Activated T-helper 1 cell treated with anti-CD3 and anti-CD28 coated beads, Interleukin-2, amount 50 U/mL, for 16 hours (primary cell): ENCODE measurements at places on chromosomes 3 and 15.

GRCh38 chr3:117524890-117525289, 815.3 kb downstream of the TUSC7 start:
- no peak for DNase-seq

GRCh38 chr3:140627756-140628155, 50.1 kb upstream of the TRIM42 start:
- DNase-seq = no peak

DNA sequence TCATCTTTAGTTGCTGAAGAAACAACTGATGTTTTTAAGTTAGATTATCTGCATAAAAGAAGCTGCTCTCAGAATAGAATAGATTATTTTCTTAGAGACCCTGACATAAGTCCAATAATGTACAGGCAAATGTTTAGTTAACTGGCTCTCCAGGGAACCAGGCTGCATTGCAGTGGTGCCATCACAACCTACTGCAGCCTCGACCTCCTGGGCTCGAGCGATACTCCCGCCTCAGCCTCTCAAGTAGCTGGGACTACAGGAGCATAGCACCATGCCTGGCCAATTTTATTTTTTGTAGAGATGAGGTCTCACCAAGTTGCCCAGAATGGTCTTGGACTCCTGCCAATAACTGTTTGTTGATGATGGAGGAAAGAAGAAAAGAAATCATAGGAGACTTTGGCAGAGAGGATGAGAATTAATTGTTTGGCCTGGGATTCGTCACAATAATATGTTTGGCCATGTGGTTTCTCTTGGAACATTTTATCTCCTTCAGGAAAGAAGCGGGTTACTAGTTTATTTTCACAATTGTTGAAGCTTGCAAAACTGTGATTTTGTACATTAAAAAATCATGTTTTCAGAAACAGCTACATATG, 429.2 kb downstream of the CADM2 start:
- DNase-seq = no peak

DNA sequence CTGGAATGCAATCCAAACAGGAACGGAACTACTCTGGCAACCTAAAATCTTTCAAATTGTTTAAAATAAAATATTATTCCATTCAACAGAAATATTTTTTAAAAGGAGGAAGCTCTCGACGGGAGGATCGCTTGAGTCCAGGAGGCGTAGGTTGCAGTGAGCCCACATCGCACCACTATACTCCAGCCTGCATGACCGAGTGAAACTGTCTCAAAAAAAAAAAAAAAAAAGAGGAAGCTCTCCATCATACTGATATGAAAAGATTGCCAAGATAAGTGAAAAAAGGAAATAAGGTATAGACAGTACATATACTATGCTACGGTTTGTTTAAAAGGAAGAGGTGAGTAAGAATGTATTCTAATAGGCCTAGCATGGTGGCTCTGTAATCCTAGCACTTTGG, 3.6 kb downstream of the RAD18 start:
- no peak for DNase-seq

- DNase-seq = no peak
Observed at GRCh38 chr15:40445421-40445922, 4.7 kb downstream of the BAHD1 start.

DNA sequence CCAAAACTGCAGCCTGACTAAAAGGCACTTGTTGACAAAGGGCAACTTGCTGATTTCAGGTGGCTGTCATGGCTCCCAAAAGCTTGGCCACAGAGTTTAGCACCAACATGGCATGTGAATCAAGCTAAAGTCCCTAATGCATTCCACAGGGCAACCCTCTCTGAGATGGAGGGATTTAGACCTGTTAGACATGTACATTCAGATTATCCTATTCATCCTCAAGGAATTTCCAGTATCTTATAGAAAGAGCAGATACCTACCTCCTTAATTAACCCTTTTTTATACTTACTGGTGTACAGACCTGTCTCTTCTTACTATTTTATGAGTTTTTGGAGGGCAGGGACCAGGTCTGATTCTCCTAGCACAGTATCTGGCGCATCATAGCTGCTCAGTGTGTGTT, 31.3 kb downstream of the ACP3 start:
- no peak for DNase-seq

- no peak for DNase-seq
Observed at GRCh38 chr3:99972380-99973104, 141.8 kb downstream of the FILIP1L start.

GRCh38 chr15:97101572-97101971, 771.1 kb downstream of the NR2F2 start:
- no peak for DNase-seq

- no peak for DNase-seq
Observed at GRCh38 chr3:132289316-132289715, 27.9 kb upstream of the ACP3 start.

- DNase-seq = no peak
Observed at GRCh38 chr3:13083898-13084297, 10.7 kb upstream of the IQSEC1 start.

DNA sequence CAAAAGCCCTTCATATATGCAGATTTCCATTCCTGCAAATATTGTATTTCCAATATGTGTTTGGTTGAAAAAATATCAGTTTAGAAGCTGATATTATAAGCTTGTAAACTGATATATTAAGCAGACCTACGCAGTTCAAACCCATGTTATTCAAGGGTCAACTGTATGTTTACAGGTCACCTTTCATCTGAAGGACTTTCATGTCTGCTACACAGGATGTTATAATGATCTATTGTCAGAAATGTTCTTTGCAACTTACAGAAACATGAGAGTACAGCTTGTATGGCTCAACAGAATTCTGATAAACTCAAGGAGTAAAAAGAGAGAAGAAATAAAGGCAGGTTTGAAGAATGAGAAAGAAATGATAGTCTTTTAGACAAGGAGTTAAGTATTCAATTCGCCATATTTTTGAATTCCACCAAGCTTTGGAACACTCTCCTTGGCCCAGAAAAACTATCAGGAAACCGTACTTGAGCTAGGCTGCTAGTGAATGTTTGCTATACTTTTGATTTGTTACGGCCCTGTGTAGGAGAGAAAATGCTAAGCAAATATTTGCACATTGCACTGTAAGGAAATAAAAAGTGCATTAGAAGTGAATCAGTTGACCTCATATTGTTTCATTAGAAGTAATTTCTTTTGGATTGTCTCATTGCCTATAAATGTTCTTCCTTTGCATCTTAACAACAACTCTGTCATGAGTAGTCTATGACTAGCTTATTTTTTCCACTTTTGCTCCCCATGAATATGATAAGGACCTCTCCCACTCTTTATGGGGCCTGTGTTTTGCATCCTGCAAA, 81.2 kb downstream of the NEK11 start:
- DNase-seq = no peak

DNA sequence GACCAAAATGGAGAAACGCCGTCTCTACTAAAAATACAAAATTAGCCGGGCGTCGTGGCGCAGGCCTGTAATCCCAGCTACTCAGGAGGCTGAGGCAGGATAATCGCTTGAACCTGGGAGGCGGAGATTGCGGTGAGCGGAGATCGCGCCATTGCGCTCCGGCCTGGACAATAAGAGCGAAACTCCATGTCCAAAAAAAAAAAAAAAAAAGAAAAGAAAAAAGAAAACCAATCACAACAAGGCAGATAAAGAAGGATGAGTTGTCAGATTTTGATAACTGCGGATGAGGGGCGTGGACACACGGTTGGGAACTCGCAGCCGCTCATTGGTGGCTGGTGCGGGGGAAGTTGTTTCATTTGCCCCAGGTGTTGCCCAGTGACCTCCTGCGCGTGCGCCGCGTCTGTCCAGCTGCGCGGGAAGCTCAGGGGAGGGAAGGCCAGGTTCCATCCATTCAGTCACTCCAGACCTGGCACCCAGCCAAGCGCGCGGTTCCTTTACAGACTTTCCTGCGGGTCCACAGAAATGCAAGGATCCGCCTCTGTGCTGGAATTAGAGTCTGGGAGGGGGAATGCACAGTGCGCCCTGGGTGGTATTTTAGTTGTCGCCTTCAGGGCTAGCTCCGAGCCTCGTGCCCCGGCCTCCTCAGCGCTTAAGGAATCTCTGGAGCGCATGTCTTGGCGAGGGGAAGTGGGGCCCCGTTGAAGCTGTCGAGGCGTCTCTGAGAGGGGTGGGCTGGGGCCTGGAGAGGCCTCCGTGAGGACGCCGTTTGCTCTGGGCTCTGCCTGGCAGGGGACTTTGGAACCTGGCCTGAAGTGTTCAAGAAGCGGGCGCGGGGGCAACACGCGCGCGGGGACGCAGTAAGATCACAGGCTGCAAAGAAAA, 708 bp upstream of the GCHFR start:
- no peak for DNase-seq

GRCh38 chr3:195096484-195097330, 174.3 kb downstream of the XXYLT1 start:
- no peak for DNase-seq

GRCh38 chr15:78977091-78977571, 32.3 kb upstream of the CTSH start:
- DNase-seq = no peak

DNA sequence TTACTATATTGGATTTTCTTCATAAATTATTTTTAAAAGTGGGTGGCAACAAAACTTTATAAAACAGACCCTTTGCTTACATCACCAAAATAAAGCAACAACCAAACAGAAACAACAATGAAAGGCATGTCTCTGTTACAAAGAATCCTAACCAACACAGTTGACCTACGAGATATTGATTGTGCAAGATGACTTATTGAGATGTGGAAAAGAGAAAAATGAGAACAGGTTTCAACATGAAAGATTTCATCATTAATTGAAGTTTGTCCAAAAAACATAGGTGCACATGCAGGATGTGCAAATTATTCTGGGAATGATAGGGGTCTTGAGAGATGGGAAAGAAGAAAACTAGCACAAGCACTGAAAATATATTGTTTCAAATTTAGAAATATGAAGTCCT, 9.0 kb downstream of the GMNC start:
- DNase-seq = no peak

GRCh38 chr15:78429477-78429876, 8.5 kb upstream of the IREB2 start:
- DNase-seq = no peak

GRCh38 chr15:74268020-74268419, 31.9 kb downstream of the CCDC33 start:
- no peak for DNase-seq

DNA sequence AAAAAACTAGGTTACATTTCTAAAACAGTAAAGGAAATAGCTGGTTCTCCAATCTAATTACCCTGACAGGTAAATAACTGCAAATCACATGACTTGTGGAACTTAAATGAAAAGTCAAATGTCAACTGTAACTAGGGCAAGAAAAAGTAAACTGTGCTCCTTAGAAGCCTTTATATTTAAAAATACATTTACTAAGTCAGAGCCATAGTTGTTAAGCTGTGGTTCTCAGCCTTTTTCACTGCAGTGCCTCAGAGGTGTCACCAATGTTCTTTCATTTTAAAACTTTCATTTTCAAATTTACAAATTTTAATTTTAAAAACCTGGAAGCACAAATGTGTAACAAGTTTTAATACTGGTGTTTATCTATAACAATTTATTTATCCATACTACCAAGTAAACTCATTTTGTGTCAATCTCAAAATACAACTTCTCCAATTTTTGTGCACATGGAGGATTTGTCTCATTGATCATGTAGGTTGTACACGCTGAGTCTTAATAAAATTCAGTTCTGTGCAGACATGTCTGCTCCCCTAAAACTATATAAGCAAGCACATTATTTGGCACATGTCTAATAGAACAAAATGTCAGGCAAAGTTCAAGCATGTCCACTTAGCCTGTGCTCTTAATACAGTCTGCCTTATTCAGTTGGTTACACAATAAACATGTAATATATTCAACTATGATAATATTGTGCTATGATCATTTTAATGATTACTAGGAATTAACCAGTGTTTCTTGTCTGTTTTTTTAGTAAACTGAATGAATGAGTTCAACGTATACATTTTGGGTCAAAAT, 70.4 kb downstream of the DLG1 start:
- DNase-seq = no peak

GRCh38 chr3:107803170-107803569, 280.4 kb downstream of the BBX start:
- DNase-seq = no peak

DNA sequence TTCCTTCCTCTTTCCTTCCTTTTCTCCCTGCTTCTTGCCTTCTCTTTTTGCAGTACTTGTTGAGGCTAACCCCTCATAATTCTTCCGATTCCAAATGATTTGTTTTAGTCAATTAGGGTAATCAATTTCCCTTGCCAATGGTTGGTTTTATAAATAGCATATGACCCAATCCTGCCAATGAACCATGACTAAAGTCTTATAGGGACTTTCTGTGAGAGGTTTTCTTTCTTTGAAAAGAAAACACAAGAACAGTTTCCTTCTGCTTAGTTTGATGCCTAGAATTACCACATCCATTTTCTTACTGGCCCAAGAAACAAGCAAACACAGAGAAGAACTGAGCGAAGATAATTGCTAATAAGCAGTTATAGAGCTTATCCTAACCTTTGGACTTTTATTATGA, 292.5 kb upstream of the SATB1 start:
- DNase-seq = no peak

- no peak for DNase-seq
Observed at GRCh38 chr3:157594413-157594812, 91.2 kb upstream of the VEPH1 start.

- DNase-seq = no peak
Observed at GRCh38 chr3:116033516-116033915, 410.2 kb downstream of the GAP43 start.

- no peak for DNase-seq
Observed at GRCh38 chr3:182668541-182668940, 124.8 kb upstream of the ATP11B start.

GRCh38 chr3:135564696-135565095, 400.8 kb upstream of the PPP2R3A start:
- DNase-seq = no peak

DNA sequence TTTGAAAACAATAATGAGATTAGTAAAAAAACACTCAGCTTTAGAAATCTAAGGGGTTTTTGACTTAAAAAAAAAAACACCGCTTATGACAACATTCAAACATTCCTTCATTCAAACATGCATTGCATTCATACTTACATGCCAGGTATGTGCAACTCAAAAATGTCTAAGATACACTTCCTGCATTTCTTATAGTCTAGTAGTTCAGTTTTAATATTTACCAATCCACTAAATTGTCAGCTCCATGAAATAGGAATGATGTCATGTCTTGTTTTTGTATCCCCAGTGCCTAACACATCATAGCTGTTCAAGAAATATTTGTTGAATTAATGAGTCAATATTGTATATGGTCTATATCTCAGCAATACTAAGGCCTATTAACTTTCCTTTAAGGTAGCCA, 51.7 kb downstream of the EIF4E3 start:
- DNase-seq = no peak

DNA sequence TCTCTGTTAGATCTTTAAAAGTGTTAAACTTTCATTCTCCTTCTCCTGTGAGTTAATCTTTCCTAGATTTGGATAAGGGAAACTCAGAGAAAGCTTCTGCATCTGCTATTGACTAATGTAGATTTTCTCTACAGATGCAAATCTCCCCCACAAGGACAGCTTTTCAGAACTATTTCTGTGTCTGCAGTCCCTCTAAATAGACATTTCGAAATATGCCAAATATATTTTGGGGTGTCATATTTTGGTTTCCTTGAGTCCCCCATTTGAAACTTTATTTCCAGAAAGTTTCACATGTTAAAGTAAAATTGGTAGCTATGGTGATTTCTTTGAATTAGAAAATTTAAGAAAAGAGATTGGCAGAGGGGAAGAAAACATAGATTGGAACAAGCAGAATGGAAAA, 852.3 kb upstream of the ALCAM start:
- no peak for DNase-seq
